AML-193 (cell line): ENCODE measurements at places on chromosomes 7 and 10.

GRCh38 chr10:128221807-128222206, 95.6 kb upstream of the MKI67 start:
- DNase-seq: no peak

- DNase-seq: no peak
These were observed 563.4 kb downstream of the ACTR3B start for GRCh38 chr7:153322991-153323390.

- DNase-seq: no peak
These were observed 2.6 kb upstream of the RFC2 start for GRCh38 chr7:74256491-74257408.

DNA sequence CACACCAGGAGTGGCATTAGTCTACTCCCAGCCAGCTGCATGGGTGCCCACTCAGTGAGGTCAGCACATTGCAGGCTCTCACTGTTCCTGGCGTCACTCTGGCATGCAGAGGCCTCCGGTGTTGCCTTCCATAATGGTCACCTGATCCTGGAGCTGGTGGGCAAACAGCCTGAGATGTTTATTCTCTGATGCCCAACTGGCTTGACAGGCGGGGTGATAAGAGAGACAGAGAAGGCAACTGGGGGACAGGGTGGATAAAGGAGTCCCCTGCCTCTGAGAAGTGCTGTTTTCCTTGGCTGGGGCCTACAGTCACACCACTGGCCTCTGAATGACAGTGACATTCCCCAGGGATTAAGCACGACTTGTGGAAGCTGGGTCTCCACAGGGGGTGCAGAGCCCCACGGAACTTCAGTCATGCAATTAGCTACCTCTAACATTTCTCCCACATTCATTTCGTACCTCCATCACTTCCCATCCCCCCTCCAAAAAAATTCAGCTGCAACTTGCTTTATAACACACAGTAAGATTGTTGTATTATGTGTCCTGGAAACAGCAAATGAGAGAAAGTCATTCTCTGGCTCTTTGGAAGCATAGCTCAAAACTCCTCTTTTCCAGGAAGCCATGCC, 7.1 kb upstream of the RBM20 start:
- DNase-seq: no peak

DNA sequence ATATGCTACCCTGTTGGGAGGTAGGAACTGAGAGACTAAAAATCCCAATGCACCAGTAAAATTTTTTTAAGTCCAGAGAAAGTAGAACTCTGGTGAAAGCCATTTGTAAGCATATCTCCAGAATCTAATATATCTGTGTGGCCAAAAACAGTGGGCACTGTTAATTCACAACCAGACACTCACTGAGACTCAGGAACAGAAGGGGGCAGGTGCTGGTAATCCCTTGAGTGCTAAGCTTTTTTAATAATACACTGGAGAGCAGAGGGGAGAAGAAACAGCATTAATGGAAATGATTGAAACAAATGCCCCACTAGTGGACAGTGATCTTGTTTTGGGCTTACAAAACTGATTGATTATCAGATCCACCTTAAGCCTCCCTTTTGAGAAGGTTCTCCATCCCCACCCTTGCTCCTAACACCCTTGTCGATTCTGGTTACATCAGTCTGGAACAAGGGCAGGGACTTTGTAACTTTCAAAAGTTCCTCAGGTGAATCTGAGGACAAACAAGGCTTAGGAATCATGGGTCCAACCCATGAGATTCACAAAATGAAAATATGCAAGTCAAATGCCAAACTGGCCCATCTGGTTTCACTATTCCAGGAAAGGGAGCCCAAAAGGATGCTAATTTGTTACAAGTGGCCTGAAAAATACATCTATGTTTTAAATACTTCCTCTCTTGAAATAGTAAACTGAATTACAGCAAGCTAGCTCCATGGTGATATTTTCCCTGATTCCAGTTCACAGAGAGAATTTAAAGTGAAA, 29.7 kb downstream of the PLXNA4 start:
- DNase-seq: no peak

DNA sequence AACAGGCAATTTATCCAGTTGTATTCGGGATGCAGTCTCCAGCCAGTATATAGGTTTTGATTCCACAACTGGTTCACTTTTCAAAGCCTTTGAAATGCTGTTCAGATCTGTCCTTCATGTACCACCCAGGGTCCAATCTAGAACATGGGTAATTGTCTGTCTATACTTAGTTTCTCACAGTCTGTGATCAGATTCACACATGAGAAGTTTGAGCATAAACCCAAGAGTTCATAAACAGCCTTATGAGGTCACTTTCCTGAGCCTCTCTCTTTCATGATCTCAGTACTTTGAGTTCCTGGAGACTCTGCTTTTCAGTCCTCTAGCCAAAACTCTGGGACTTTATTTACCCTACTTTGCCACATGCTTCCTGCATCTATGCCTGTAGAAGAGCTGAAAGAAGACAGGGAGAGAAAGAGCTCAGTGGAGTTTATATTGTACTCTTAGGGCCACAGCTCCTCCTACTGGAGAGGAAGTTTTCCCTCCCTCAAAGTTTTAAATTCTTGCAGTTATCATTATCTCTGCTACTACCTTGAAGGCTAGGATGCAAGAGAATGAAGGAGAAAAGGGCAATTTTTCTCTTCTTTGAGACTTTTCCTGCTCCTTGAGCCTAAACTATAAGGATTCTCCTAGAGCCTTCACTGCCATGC, 172.0 kb downstream of the ZEB1 start:
- DNase-seq: peak; percentile 70

DNA sequence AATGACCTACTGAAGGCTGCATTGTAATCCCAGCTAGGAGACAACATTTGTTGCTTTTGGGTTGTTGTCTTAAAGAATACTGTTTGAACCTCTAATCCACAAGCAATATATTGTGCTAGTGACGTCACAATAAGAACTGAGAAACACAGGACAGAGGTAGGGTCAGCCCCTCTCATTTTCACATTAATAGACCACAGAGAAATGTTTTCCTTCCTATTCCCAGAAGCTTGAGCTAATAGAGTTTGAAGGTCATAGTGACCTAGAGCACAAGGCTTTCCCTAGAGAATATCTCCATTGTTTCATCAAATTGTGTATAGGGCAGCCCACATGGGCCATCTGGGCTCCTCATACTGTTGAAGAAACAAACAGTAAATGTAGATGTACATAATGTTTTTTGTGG, 300.9 kb upstream of the AKR1E2 start:
- no peak for DNase-seq
